ENCODE measurements at places on chromosomes 13 and 19. TPM values are rescaled to one million over a fixed set of nuclear protein-coding genes. Genes with fewer than 3 reads are reported as not detected.

The SPACA4 gene
- not detected for total RNA-seq

The EDNRB gene
- total RNA-seq, result 0.99 TPM

The C13orf42 gene
- total RNA-seq, result not detected

The ZNF850 gene
- 1.2 TPM for total RNA-seq

The ZNF729 gene
- total RNA-seq, result not detected

The LILRB3 gene
- total RNA-seq, result not detected

The CYP2A6 gene
- not detected for total RNA-seq

The RRAS gene
- total RNA-seq, result 34.2 TPM

The CYP2A7 gene
- total RNA-seq, result not detected

The CEACAM5 gene
- total RNA-seq, result not detected

The ZNF701 gene
- 12.6 TPM for total RNA-seq

The PTH2 gene
- not detected for total RNA-seq

The SULT2A1 gene
- total RNA-seq, result not detected

The PRR36 gene
- under 0.01 TPM for total RNA-seq

The THSD1 gene
- 9.1 TPM for total RNA-seq

The FCGBP gene
- total RNA-seq, result 0.51 TPM

The CCL25 gene
- total RNA-seq, result not detected

The ZNF546 gene
- 15.7 TPM for total RNA-seq

The COMP gene
- total RNA-seq, result 0.17 TPM

The LRRC4B gene
- total RNA-seq, result 0.17 TPM

The SKA3 gene
- 6.1 TPM for total RNA-seq

The PRX gene
- 3.6 TPM for total RNA-seq

The ZFR2 gene
- not detected for total RNA-seq

The PDX1 gene
- total RNA-seq, result not detected

The MISP gene
- not detected for total RNA-seq

The NOVA2 gene
- total RNA-seq, result not detected

The ZNF536 gene
- 0.50 TPM for total RNA-seq

The ZNF585A gene
- 5.1 TPM for total RNA-seq

The ZNF77 gene
- 3.9 TPM for total RNA-seq

The ZFP82 gene
- 8.5 TPM for total RNA-seq

The PSG3 gene
- not detected for total RNA-seq

The KIR3DL1 gene
- not detected for total RNA-seq

The PSG11 gene
- total RNA-seq, result not detected

The CLEC17A gene
- not detected for total RNA-seq

The SIGLEC14 gene
- not detected for total RNA-seq

The ELSPBP1 gene
- not detected for total RNA-seq

The NKG7 gene
- not detected for total RNA-seq

The KIR2DL3 gene
- total RNA-seq, result not detected

The N4BP2L1 gene
- total RNA-seq, result 5.9 TPM

The TEX29 gene
- 1.7 TPM for total RNA-seq

The ERCC5 gene
- total RNA-seq, result 66.0 TPM

The TRPM4 gene
- 6.9 TPM for total RNA-seq

The PLPPR3 gene
- total RNA-seq, result 2.5 TPM
